ENCODE measurements at places on chromosomes 5 and 9. TPM values are rescaled to one million over a fixed set of nuclear protein-coding genes. Genes with fewer than 3 reads are reported as not detected.

GRCh38 chr9:132078699-132079356, 839 bp downstream of the MED27 start:
- H3K36me3 ChIP-seq: peaks cover 2% of the 10 kb centered on the region
- H3K27me3 ChIP-seq: no peaks in the 10 kb centered on the region
- DNase-seq: no peak
- H3K4me1 ChIP-seq: no peaks in the 10 kb centered on the region
- H3K4me3 ChIP-seq: peak overlapping the region; percentile 99

DNA sequence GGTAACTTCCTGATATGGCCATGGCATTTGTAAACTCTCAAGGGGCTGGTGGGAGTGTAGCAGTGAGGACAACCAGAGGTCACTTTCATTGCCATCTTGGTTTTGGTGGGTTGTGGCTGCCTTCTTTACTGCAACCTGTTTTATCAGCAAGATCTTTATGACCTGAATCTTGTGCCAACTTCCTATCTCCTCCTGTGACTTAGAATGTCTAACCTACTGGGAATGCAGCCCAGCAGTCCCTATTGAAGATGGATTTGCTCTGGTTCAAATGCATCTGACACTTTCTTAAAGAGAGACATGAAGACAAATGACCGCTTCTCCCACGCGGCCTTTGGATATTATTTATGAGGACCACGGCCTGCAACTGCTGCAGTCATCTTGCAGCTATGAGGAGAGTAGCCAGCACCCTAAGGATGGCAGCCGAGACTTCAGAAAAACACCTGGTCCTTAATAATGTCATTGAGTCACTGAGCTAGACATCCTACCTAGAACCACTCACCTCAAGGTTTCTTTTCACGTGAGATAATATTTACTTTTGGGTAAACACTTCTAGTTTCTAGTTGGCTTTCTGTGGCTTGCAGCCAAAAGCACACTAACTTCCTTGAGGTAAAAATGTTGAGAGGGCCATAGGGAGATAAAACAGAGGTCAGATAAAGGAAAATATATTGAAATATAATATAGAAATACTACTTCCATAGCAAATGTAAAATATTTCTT, 28.2 kb downstream of the CETN3 start:
- H3K4me1 ChIP-seq: no peaks in the 10 kb centered on the region
- H3K4me3 ChIP-seq: no peak overlapping the region
- no peak overlapping the region for H3K27ac ChIP-seq
- no peaks in the 10 kb centered on the region for H3K36me3 ChIP-seq

DNA sequence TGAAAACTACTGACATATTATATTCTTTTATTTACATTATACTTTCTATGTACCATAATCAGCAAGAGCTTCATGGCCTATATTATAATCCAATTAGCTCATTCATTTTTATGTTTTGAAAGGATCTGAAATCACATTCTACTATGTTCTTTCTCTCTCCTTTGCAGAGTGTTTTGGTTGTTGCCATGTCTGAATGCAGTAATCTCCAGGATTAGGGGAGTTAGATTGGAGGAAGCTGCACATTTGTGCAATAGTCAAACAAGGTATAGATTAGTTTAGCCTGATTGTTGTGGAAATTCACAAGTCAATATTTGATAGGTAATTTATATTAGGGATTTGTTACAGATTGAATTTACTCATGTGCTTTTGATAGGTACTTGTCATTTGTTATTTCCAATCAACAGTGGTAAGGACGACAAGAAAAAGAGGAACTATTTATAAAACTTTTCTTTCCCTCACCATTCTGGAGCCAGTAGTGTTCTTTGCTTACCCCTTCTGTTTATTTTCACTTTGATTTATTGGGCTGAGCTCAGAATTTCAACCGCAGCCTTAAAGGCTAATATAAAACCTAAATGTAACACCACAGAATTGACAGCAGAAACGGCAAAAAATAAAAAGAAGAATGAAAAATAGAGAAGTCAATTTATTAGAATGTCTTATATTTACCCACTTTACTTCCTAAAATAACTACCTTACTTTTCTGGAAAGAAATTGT, 597.0 kb downstream of the CHSY3 start:
- no peaks in the 10 kb centered on the region for H3K27me3 ChIP-seq
- no peak overlapping the region for H3K4me3 ChIP-seq
- no peak overlapping the region for H3K27ac ChIP-seq
- DNase-seq: no peak
- no peaks in the 10 kb centered on the region for H3K4me1 ChIP-seq
- no peaks in the 10 kb centered on the region for H3K36me3 ChIP-seq

- H3K4me1 ChIP-seq: no peaks in the 10 kb centered on the region
- no peak for DNase-seq
- no peaks in the 10 kb centered on the region for H3K27me3 ChIP-seq
- H3K27ac ChIP-seq: no peak overlapping the region
- peak overlapping the region; percentile 87 for H3K4me3 ChIP-seq
- peaks cover 14% of the 10 kb centered on the region for H3K36me3 ChIP-seq
Measured at GRCh38 chr5:98929710-98930298, 997 bp upstream of the CHD1 start.

DNA sequence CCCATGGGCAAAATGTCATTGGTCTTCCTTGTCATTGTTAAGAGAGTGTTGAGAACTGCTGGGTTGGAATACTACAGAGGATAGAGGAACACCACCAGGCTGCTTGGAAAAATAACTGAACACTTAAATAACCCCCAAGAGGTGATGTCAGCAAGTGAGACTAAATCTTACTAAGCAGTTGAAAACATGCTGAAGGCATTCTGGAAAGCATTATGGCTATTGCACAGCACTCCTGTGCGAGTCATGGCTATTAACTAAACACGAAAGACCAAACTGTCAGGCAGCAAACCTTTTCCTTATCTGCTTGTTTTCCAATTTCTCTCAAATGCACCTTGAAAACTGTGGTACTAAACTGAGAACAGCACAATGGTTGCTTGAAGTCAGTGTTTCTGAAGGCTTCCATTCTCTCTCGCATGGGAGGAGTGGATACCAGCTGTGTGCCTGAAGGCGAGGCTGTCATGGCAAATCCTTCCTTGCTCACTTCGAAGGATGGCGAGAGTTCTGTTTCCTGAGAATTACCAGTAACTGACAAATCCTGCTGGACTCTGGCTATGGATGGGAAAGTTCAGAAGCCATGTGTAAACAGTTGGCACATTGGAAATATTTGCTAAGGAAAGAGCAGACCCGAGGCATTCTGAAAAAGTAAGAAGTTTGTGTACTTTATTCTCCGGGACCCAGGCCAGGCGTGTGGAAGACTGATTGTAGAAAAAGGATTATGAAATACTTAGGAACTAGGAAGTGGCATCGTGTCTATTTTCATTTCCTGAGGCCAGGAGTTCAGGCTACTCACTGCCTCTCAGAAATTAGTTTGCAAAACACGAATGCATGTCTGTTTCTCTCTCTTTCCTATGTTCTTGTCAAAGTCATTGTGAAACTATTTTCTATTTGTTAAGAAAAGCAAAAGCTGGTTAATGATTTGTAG, 182.1 kb downstream of the DMRT2 start:
- H3K36me3 ChIP-seq: no peaks in the 10 kb centered on the region
- no peak for DNase-seq

DNA sequence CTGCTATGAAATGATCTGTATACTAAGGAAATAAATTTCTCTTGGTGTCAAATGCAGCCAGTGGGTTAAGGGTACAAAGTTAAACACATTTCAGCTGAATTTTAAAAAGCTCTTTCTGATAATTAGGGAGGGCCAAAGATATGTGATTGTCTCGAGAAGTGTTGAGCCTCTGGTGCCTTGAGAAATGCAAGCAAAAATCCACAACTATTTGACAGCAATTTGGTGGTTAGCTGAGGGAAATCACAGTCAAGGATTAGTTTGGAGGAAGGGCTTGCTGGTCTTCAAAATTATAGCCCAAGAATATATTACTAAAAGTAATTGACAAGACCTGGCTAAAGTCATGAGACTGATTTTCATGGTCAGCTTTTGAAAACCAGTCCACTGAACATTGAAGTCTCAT, 255.7 kb upstream of the PPP1R2B start:
- no peaks in the 10 kb centered on the region for H3K4me1 ChIP-seq
- H3K36me3 ChIP-seq: no peaks in the 10 kb centered on the region
- H3K27me3 ChIP-seq: no peaks in the 10 kb centered on the region
- H3K4me3 ChIP-seq: no peak overlapping the region
- no peak for DNase-seq

- H3K4me1 ChIP-seq: no peaks in the 10 kb centered on the region
- no peak overlapping the region for H3K27ac ChIP-seq
- no peak overlapping the region for H3K4me3 ChIP-seq
- DNase-seq: no peak
Measured at GRCh38 chr5:133963493-133964128, 4.8 kb downstream of the C5orf15 start.

GRCh38 chr9:80557256-80557655, 985.5 kb downstream of the TLE4 start:
- no peak for DNase-seq
- no peaks in the 10 kb centered on the region for H3K36me3 ChIP-seq
- no peaks in the 10 kb centered on the region for H3K27me3 ChIP-seq
- no peaks in the 10 kb centered on the region for H3K4me1 ChIP-seq

DNA sequence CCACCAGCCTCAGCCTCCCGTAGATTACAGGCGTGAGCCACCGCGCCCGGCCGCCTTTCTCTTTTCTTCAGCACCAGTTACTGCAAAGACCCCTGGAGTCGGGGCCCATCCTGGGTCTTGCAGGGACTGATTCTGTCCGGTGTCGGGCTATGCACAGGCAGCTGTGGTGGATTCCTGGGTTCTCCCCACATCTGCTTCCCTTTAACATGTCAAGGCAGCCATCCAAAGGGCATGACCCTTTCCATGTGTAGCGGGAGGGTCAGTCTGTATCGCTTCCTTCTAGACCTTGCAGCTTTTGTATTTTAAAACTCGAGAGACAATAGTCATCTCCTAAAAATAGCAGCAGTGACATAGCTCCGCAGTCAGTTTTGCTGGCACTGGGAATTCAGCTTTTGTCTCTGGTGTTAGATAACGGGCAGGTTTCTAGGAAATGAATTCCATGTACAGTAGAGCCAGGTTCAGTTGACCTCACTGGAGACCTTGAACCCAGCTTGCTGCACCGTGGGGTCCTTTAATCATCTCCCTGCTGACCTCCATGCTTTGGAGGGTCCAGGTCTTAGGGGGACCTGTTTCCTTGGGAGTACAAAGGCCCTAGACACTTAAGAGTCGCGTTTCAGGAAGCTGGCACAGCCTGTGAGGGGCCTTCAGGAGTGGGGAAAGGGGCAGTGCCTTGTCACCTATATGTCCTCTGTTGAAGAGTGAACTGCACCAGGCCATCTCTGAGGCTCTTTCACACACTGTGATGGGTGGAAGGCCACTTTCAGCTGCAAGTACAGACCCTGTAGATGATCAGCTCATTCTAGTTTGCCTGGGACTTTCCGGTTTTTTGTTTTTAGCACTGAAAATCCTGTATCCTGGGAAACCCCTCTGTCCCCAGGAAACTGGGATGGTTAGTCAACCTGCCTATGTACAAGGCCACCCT, 13.8 kb downstream of the ANKRD33B start:
- H3K4me1 ChIP-seq: peaks cover 3% of the 10 kb centered on the region
- H3K36me3 ChIP-seq: no peaks in the 10 kb centered on the region
- no peak overlapping the region for H3K27ac ChIP-seq

DNA sequence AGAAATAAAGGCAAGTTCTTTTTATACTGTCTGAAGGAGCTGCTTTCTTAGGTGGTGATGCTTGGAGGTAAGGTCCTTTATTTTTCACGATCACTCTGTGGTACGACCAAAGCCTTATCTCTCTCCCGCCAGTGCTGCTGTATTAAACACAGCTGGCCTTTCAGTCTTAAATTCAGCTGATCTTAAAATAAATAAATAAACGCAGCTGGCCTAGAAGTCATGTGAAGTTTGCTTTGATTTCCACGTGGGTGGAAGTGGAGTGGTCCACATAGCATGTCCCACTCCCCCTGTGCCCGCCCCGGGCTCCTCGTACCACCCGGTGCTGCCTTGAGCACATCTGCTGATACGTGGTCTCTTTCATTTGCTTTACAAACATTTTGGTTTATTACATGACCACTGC, 260.4 kb downstream of the FANCC start:
- H3K27ac ChIP-seq: no peak overlapping the region
- no peaks in the 10 kb centered on the region for H3K27me3 ChIP-seq
- H3K4me1 ChIP-seq: peaks cover 2% of the 10 kb centered on the region
- H3K36me3 ChIP-seq: no peaks in the 10 kb centered on the region

DNA sequence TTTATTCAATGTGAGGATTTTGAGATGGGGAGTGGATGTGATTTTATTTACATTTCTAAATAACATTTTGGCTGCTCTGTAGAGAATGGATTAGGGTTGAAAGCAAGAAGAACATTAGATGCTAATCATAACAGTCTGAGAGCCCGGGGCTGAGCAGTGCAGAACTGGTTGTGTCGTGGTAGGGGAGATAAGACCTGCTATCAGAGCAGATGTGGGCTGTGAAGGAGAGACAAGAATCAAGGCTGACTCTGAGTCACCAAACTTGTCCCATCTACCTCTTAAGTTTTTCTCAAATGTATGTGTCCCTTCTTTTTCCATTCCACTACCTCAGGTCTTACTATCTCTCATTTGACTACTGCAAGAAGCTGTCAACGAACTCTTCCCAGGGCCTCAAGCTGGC, 35.4 kb upstream of the SLC28A3 start:
- no peak overlapping the region for H3K4me3 ChIP-seq
- H3K27ac ChIP-seq: no peak overlapping the region
- H3K36me3 ChIP-seq: no peaks in the 10 kb centered on the region

- no peak for DNase-seq
- H3K27ac ChIP-seq: no peak overlapping the region
- H3K36me3 ChIP-seq: no peaks in the 10 kb centered on the region
- H3K4me3 ChIP-seq: no peak overlapping the region
Measured at GRCh38 chr5:2666081-2666480, 85.4 kb downstream of the IRX2 start.

GRCh38 chr5:124054564-124054963, 542.6 kb downstream of the CSNK1G3 start:
- no peaks in the 10 kb centered on the region for H3K36me3 ChIP-seq
- no peak overlapping the region for H3K4me3 ChIP-seq
- DNase-seq: no peak
- no peaks in the 10 kb centered on the region for H3K27me3 ChIP-seq

- no peak overlapping the region for H3K27ac ChIP-seq
- H3K4me3 ChIP-seq: no peak overlapping the region
- no peak for DNase-seq
- no peaks in the 10 kb centered on the region for H3K27me3 ChIP-seq
- H3K4me1 ChIP-seq: no peaks in the 10 kb centered on the region
Measured at GRCh38 chr5:53069626-53070025, 39.9 kb downstream of the MOCS2 start.

GRCh38 chr5:167243463-167243862, 1048.0 kb upstream of the WWC1 start:
- H3K27me3 ChIP-seq: no peaks in the 10 kb centered on the region
- no peak overlapping the region for H3K4me3 ChIP-seq
- no peaks in the 10 kb centered on the region for H3K36me3 ChIP-seq
- no peak overlapping the region for H3K27ac ChIP-seq
- no peaks in the 10 kb centered on the region for H3K4me1 ChIP-seq

- no peaks in the 10 kb centered on the region for H3K4me1 ChIP-seq
- no peak overlapping the region for H3K4me3 ChIP-seq
- no peaks in the 10 kb centered on the region for H3K27me3 ChIP-seq
- DNase-seq: peak; percentile 46
Measured at GRCh38 chr9:112091810-112092209, 83.3 kb downstream of the SUSD1 start.

GRCh38 chr5:14364096-14364495, 217.5 kb upstream of the OTULINL start:
- H3K4me1 ChIP-seq: no peaks in the 10 kb centered on the region
- no peaks in the 10 kb centered on the region for H3K27me3 ChIP-seq
- no peak overlapping the region for H3K27ac ChIP-seq
- no peak overlapping the region for H3K4me3 ChIP-seq
- DNase-seq: no peak

Gene FST
- 111 TPM for total RNA-seq

Gene EGR1
- 76.6 TPM for total RNA-seq

Gene PCDHGA4
- total RNA-seq: 2.3 TPM

Gene GARNL3
- 8.8 TPM for total RNA-seq

Gene FBP2
- total RNA-seq: not detected

Gene SLC6A3
- total RNA-seq: 0.61 TPM

Gene GFPT2
- total RNA-seq: 89.8 TPM

Gene EMB
- 38.1 TPM for total RNA-seq

Gene FAM169A
- 63.1 TPM for total RNA-seq
